ENCODE measurements at places on chromosomes 3 and 15.

GRCh38 chr3:179288845-179289244 lies 34.0 kb upstream of the ZNF639 start:
- DNase-seq, result no peak

- peak; percentile 72 for DNase-seq
Observed at GRCh38 chr15:64911311-64912186, at the start of gene ANKDD1A. ANKDD1A (plus strand) TSS chr15:64911902; CDS start chr15:64911931, 29 bp downstream.

DNA sequence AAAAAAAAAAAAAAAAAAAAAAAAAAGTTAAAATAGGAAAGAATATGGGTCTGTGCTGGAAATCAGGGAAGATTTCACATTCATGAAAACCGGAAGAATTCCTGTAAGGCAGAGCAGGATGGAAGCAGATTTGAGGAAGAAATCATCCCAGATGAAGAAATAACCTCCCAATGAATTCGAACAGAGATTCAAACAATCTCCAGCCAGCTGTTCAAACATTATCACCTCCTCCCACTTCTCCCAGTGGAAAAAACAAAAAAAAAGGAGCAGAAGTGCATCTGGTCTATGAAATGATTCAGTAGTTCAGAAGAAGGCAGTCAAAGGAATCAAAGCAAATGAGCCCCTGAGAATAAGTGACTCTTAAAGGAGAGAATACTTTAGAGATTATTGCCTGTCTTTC lies 33.1 kb downstream of the CP start:
- DNase-seq, result no peak

DNA sequence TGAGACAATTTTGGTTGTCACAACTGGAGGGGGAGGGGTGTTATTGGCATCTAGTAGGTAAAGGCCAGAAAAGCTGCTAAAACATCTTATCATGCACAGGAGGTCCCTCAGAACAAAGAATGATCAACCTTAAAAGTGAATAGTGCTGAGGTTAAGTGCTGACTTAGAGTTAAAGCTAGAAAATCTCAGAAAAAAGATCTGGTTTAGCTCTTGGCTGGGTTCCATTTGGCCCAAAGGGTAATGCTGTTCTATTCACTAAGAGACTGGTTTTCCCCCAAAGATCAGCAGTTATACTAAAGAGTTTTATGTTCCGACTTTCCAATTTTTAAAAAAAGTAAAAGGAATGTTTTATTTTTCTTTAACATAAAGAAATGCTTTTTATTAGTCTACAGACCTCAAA lies 15.6 kb downstream of the DCBLD2 start:
- DNase-seq, result no peak

- no peak for DNase-seq
Observed at GRCh38 chr3:115436767-115437301, 186.5 kb upstream of the GAP43 start.

- DNase-seq, result no peak
Observed at GRCh38 chr3:147360646-147361453, 45.5 kb downstream of the ZIC4 start.

DNA sequence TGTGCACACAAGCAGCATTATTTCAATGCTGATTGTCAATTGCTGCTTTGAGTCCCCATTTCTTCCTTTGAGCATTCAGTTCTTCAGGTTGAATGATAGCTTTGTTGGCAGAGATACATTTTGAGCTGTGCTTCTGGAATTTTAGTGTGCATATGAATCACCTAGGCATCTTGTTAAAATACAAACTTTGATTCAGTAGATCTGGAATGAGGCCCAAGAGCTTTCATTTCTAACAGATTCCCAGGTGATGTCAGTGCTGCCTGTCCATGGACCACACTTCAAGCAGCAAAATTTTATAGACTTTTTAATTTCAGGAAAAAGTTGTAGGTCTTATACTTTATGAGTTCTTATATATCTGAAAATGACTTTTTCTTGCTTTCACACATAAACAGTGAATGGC lies 131.1 kb downstream of the ADAMTSL3 start:
- no peak for DNase-seq

- DNase-seq, result no peak
Observed at GRCh38 chr3:182697345-182697919, 95.9 kb upstream of the ATP11B start.

GRCh38 chr15:62482785-62483429 lies 317.8 kb upstream of the C2CD4B start:
- peak; percentile 7 for DNase-seq

GRCh38 chr15:41996921-41997592 lies 23.8 kb downstream of the PLA2G4E start:
- DNase-seq, result no peak

DNA sequence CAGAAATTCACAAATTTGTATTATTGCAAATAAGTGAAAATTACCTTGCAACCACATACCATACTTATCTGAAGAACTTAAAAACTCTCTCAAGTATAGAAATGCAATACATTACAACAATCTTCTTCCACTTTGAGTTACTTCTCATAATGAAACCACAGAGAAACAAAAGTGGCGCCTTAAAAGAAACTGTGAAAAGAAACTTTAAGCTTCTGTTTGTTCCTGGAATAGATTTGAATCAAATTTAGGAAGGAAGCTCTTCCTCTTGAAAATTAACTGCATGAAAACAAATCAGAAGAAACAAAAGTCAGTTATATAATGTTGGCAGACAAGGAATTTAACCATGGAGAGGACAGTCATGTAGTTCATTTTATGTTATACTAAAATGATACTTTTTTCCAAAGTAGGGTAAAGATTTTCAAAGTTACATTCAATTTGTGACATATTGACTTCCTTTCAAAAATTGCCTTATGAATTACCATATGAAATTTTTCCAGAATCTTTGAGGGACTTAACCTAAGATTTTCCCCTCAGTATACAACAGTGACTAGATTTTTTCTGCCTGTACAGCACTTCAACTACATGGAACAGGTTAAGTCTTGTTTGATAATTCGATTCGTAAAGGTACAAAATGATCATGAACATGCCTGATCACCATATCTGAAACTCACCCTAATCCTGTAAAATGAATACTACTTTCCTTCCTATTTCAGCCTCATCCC lies 57.6 kb upstream of the TNFSF10 start:
- no peak for DNase-seq

GRCh38 chr3:191008074-191008473 lies 145.6 kb upstream of the GMNC start:
- DNase-seq, result no peak

GRCh38 chr15:70336425-70337009 lies 238.8 kb upstream of the TLE3 start:
- no peak for DNase-seq

DNA sequence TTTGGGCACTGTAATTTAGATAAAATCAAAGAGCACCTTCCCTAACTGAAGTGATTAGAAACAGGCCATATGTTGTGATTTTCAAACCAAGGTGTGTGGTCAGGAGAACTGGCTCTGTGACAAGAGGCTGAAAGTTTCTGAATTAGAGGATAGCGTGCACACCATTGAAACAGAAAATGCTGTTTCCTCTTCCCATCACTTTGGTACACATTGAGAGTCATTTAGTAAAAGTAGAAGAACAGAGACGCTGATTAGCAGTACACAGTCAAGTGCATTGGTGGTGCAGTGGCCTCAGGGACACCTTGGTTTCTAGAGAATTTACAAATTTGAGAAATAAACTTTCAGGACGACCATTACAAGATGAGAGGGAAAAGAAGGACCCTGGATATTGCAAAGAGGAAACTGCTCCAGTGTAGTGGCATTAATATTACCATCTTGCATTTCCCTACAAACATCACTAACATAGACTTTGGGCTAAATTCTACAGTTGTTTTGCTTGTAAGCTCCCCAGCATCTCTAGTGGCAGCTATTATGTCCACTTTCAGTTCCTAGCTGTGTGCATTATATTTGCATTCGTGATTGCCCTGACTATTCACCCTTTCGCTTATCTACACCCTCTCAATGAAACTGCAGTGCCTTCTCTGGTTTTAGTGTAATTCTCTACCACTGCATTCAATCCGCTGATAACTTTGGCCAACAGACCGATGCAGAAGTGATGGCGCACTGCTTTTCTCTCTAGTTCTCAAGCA lies 728.1 kb upstream of the GRM7 start:
- DNase-seq, result no peak

- no peak for DNase-seq
Observed at GRCh38 chr3:61981060-61981459, 392.3 kb downstream of the FEZF2 start.

DNA sequence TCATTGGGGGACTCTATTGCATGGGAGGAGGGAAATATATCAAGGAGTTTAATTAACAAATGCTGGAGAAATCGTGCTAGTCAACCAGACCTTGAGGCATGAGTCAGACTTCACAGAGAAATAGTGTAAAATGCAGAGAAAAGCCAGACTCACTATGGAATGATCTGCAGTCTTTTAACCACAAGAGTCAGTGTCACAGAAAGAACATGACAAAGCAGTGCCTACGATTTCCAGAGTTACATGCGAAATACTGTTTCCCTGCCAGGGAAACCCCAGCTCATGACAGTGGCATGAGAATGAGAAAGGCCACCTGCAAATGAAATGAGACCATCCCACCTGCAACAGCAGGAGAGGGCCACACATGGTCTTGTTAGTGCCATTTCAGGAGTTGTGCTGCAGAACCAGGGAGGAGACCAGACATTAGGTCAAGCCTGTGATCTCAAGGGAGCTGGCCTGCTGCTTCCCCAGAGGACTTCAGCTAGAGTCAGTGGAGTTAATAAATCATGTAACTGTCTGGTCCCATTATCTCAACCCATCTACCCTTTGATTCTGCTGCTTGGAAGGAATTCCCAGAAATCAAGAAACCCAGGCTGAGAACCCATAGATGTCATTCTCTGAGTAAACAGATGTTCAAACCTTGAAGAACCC lies 79.0 kb downstream of the ERC2 start:
- DNase-seq, result peak; percentile 1

DNA sequence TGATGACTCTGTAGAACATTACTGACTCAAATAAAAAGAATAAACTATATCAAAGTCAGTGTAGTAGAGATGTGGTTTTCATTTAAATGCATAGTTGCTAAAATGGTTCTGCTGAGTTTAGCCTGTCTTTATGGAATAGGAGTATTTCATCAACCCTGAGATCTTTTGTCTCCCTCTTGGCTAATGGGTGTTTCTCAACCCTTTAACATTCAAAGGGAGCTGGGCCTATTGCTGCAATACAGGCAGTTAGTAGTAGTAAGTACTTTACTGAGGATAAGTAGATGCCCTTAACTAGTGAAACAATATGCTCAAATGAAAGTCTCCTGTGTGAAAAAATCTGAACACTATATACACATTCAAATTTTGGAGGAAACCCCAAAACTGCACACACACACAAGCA lies 184.7 kb upstream of the TTC14 start:
- no peak for DNase-seq

DNA sequence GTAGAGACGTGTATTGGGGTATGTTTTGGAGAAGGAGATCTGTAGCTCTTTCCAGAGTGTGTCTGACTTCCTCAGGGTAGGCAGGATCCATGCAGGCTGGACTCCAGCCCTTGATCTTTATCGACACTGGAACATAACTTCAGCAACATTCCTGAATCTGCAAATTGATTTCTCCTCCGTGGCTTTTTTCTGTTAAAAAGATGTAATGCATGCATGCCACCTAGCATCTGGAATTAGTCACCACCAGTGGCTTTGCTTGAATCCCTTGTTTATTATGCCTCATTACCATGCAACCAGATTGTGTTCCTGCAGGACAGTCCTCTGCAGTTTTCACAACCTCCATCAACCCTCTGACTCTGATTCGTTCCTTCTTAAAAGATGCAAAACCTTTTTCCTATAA lies 86.1 kb downstream of the CCNL1 start:
- DNase-seq, result no peak

- DNase-seq, result no peak
Observed at GRCh38 chr3:18717598-18717997, 292.5 kb upstream of the SATB1 start.

GRCh38 chr15:65688462-65688861 lies 66.7 kb downstream of the SLC24A1 start:
- no peak for DNase-seq

DNA sequence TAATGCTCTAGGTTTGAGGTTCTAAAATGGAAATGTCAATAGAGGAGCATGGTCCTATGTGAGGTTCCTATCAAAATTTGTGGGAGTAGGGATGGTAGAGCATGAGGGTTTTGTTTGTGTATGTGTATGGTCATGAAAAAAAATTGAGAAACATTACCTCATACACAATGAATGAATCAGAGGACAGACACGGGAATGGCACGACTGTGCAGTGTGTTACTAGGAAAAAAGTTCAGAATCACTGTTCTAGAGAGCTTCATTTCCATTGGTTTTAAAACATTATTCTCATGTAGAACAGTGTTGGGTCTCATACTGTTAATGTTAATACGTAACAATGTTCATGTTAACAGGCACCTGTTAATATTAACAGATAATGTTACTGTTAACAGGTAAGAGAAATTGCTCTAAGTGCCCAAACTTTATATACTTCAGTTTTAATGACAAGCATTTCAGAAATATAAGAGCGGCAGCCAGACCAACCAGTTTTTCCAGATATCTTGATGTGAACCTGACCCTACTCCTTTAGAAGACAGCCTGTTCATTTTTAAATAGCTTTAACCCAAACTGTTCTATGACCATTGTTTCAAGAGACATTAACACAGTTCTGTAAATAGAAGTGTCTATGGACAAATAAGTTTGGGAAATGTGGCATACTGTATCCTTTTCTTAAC lies 48.0 kb downstream of the SLC15A2 start:
- no peak for DNase-seq

DNA sequence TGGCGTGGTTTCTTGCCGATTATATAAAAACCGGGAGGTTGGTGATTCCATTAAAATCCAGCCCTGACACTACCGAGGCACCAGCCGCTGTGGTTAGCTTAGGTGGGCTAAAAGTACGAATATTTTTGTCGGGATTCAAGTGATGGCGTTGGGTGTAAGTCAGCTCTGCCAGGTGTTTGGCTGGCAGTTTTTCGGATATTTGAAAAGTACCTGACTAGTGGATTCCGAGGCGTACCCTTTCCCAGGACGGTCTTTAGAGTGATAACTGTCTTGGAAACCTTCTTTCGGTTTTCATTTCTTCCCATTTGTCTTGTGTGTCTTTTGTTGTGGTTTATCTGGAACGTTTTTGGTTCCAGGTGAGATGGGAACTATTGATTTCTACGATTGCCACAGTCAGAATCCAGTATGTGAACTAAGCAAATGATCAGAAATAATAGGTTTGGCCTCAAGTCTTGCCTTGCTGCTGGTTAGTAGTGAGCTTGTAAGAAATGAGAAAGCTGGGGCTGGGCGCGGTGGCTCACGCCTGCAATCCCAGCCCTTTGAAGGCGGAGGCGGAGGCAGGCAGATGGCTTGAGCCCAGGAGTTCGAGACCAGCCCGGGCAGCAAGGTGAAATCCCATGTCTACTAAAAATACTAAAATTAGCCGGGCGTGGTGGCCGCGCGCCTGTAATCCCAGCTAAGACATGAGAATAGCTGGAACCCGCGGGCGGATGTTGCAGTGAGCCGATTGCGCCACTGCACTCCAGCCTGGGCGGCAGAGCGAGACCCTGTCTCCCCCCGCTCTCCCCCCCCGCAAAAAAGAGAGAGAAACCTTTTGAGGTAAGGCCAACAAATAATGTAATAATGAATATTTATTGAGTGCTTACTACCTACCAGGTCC lies 1.4 kb downstream of the FYTTD1 start:
- peak; percentile 45 for DNase-seq

DNA sequence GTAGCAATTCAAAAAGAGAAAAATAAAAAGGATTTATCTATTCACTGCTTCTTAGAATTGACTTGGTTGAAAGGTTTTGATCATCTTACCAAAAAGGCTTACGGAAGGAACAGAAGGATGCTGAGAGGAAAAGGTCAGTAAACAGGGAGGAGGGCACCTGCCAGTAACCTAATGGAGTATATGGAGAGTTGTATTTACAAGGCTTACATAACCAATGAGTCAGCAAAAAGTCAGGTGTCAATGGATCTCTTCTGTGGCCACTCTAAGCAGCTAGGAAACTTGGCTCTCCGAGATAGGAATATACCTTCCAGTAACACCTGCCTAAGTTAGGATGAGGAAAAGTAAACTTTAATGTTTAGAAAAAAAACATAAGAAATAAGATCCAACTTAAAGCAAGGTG lies 80.5 kb upstream of the PLXND1 start:
- DNase-seq, result no peak
